ENCODE measurements at places on chromosomes 1 and 21.

DNA sequence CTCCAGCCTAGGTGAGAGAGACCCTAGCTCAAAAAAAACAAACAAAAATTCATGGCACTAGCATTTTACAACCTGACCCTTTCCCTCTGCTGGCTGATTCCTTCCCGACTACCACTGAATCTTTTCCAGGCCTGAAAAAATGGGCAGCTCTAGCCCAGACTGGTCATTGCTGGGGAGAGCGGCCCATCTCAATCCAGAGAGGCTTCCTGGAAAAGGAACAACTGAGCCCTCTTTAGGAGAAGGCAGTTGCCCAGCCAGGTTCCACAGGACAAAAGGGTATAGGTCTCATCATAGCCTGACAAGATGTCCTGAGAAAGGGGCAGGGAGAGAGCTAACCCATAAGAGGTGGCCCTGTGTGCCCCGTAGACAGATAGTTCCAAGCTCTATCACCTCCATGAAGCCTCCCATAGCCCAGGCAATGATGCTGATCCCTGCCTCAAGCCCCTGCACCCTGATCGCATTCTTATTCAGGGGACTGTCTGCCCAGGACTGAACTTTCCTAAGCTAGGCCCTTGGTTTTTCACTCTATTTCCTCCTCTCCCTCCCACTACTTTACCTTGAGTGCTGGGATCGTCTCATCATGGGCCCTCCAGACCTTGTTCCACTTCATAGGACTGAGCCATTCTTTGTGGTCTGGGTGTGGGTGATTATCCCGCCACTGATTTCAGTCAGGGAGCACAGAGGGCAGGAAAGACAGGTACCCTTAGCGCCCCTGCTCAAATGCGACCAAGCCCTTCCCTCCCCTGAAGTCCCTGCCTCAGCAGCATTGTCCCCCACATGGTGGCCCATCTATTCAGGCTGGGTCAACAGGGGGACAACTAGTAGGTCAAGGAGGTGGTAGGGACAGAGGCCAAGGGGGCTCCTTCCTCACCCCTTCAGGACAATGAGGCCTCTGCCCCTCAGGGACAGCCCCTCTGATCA, 18.2 kb downstream of the RHBG start:
- no peak for DNase-seq

- no peak for DNase-seq
Measured at GRCh38 chr1:99646868-99647267, 955 bp downstream of the PALMD start.

- no peak for DNase-seq
Measured at GRCh38 chr1:83747853-83748482, 251.0 kb downstream of the TTLL7 start.

DNA sequence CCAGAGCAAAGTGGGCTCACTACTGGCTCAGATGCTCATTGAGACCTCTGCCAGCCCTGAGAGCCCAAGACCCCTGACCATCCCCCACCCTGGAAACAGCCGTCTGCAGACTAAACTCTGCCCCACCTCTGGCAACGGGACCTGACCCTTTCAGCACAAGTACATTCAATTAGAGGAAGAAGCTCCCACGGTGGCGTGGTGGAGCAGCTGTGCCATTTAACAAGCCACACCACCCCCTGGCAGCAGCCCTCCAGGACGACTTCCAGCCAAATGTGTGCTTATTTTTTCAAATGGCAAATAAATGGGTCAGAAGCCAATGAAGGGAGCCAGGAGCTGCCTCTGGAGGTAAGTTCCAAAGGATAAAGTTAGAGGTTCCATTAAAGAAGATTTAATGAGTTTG, 226.7 kb downstream of the NPHP4 start:
- no peak for DNase-seq

- DNase-seq: no peak
Measured at GRCh38 chr1:210332233-210332632, 3.5 kb downstream of the HHAT start.

- DNase-seq: no peak
Measured at GRCh38 chr1:42176902-42177519, 12.5 kb upstream of the GUCA2A start.

DNA sequence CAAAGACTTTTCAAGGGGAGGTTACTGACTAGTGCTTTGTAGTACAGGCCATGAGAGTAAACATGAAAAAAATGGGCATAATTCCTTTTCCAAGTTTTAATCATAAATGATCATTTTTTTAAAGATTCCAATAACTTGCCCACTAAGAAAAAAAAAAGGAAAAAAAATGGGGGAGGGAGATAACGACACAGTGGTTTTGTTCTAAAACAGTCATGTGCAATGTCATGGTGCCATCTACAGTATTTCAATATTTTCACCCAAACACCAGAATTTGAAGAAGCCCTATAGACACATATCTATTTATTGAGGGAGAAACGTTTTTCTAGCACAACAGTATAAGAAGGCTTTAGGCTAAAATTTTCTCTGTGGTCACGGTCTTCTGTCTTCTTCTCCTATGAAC, 250.2 kb downstream of the LTN1 start:
- no peak for DNase-seq

- DNase-seq: no peak
Measured at GRCh38 chr1:23156940-23157339, 11.7 kb downstream of the LUZP1 start.

DNA sequence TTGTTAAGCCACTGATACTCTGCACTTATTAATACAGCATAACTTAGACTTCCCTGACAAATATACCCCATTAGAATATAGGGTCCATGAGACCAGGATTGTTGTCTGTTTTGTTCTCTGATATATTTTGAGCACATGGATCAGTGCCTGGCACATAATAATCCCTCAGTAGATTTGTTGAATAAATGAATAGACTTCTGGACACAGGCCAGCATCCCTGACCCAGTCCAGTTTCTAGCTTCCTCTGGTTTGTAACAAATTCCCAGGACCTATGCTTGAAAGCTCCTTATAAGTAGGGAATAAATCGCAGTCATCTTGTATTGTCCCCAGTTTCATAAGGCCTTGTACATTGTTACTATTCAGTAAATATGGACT, 58.2 kb upstream of the GADD45A start:
- DNase-seq: no peak

- peak; percentile 66 for DNase-seq
Measured at GRCh38 chr21:25735646-25736597, 1.1 kb downstream of the GABPA start.

GRCh38 chr1:205066141-205066818, 18.0 kb downstream of the TMEM81 start:
- DNase-seq: no peak

GRCh38 chr1:117044217-117044616, 15.9 kb upstream of the TTF2 start:
- DNase-seq: no peak

DNA sequence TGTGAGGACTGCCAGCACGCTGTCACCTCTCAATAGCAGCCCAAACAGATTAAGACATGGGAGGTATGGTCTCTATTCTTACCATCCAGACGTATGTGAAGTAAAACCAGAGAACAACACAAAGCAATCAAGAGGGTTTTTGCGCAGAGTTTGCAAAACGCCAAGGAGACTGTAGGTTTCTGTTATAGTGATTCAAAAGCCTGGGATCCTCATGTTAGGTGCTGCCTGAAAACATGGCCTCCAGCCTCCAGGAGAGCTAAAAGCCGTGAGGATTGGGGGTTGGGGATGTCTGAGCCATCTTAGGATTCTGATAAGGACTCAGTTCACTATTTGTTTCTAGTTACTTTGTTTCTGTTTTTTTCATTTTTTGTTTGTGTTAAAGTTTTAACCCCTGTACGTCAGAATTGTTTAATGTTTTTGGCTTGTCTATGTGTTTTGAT, 4.2 kb upstream of the CCT8 start:
- DNase-seq: no peak

GRCh38 chr1:2459757-2460156, 16.3 kb upstream of the PLCH2 start:
- no peak for DNase-seq

DNA sequence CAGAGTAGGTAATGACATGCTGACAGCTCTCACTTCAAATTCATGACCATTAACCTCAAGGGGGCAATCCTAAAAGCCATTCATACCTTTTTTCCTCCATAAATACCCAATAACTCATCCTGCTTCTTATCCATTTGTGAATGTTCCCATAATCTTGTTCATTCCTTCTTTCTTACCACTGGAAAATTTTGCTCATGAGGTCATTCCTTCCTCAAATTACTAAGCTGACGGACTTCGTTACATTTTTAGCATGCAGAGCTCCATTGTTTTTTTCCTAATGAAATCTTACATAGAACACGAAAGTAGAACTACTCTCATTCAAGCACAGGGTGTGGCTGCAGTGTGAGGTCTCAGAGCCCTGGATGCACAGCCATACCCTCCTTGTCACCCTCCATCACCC, 276.5 kb upstream of the DPYD start:
- DNase-seq: no peak

GRCh38 chr1:33512226-33513011, 40.0 kb downstream of the ZSCAN20 start:
- no peak for DNase-seq

DNA sequence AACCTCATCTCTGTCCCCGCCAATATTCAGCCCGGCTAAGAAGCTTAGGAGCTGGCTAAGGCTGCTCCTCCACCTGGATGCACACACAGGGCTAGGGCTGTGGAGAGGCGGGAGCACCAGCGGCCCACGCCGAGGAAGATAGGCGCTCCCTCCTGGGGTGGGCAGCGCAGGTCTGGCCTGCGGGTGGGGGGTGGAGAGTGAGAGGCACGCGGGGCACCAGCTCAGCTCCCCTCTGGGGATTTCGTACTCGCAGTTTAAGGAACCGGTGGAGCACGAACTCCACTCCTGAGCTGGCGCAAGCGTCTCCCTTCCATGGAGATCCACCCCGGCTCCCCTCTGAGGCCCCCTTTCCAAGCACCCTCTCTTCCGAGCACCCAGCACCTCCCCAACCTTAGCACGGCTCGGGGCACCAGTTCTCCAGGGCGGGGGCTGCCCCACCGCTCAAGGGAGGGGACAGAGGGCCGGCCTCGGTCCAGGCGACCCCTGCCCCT, 433 bp upstream of the KAZN start:
- DNase-seq: no peak

DNA sequence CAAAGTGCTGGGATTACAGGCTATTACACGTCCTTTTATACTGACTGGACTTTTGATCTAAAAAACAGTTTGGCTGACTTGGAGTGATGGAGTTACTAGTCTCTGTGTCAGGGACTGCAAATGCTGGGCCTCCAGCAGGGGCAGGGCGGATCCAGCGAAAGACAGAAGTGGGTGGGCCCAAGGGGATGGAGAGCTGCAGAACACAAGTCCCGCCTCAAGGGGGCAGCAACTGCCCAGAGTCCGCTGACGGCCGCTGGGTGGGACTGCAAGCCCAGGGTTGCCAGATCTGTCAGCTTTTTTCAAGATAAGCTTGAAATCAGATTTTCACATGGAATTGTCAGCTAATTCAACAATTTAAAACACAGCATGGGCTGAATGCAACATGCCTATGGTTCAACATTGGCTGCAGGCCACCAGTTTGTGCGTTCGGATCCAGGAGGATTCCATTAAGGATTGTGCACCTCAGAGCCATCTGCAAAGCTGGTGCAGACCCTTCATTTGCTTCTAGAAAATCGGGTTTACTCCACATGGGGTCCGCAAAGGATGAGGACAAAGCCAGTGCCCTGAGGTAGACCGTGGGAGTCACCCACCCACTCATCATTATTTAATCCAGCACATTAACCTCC, 10.7 kb downstream of the STMN1 start:
- DNase-seq: peak; percentile 84

DNA sequence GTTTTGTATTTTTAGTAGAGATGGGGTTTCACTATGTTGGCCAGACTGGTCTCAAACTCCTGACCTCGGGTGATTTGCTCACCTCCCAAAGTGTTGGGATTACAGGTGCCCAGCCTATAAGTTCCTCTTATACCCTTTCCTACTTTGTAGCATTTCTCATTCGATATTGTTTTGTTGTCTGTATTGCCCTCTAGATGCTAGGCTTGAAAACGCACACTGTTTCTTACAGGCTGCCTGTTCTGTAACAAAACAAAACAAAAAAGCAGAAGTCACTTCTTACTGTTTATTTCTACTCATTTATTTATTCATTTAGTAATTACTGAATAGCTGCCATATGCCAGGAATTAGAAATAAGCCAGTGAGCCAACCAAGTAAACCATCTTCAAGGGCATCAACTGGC, 136.9 kb upstream of the BMP8A start:
- no peak for DNase-seq

DNA sequence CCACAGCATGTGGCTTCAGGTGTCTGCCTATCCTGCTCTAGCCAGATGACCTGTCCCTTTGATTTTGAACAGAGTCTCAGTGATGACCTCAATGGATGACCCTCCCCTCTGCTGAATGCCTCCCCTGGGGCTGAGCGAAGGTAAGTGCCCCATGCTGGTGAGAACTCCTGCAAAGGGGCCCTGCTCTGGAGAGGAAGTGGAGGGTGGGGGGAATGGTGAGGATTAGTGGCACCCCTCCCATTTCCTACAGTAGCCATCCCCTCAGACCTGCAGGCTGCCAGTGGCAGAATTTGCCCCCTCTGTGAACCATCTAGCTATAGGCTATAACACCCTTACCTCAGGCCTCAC, 3.7 kb upstream of the PMVK start:
- no peak for DNase-seq

- no peak for DNase-seq
Measured at GRCh38 chr1:79431340-79431739, 424.8 kb upstream of the ADGRL4 start.

DNA sequence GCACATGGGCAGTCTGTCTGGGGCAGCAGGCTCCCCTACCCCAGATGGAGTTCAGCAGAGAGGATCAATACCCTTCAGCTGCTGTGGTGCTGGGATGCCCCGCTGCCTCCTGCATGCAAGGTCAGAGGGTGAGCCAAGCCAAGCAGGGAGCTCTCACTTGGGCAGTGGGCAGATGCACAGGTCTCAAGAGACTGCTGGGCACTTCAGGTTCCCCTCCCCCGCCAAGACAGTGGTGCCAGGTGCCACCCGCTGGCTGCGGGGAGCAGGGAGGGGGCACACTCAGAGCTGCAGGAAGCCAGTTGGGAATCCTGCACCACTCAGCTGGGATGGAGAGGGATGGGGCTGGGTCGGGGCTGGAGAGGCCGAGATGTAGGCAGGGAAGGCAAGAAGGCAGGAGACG, 15.8 kb upstream of the EVA1B start:
- no peak for DNase-seq

- no peak for DNase-seq
Measured at GRCh38 chr1:26701995-26702679, 6.3 kb downstream of the ARID1A start.

GRCh38 chr1:31564606-31564989, 11.7 kb upstream of the TINAGL1 start:
- DNase-seq: no peak

DNA sequence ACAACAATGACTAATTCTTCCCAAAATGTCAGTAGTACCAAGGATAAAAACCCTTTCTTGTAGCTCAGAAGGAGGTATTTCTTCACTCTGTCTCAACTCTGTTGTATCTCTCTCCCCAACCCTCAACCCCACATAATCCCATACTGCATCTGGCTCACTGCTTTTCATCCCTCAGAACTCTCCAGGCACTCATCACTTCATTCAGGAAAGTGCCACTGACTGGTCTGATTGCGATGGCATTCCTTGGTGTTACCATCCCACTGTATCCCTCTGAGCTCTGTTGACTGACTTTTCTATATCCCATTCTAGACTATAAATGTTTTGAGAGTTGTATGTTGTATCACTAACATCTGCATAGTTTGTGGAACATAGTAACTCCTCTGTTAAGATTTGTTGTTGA, 483.5 kb upstream of the ADGRL2 start:
- no peak for DNase-seq

Measured in stimulated activated CD4-positive, alpha-beta T cell treated with anti-CD3 and anti-CD28 coated beads, Interleukin-4, amount 100 ng/mL, for 4 hours (primary cell).